Activated CD4-positive, alpha-beta T cell treated with anti-CD3 and anti-CD28 coated beads, Interleukin-2, amount 50 U/mL, for 4 hours (primary cell): ENCODE measurements at places on chromosomes 2 and 18.
A peak's percentile ranks its signal among the peaks of the same experiment; 100 is the strongest.

DNA sequence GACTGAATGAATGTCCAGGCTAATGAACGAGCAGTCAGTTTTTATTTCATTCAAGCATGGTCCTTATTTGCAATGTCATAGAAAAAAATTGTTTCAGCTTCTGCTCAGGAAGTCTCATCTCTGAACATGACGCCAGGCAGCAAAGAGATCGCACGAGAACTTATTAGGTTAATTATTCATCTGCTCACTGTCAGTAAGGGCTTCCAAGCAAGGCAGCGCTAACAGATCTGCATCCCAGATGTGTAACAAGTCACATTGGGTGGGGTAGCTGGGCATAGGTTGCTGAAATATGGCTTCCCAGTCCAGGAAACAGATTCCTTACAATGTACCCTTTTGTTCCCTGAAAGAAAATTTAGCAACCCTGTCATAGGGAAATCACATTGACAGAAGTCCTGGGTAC is 63.5 kb downstream of the ANKRD44 start:
- no peak for DNase-seq

DNA sequence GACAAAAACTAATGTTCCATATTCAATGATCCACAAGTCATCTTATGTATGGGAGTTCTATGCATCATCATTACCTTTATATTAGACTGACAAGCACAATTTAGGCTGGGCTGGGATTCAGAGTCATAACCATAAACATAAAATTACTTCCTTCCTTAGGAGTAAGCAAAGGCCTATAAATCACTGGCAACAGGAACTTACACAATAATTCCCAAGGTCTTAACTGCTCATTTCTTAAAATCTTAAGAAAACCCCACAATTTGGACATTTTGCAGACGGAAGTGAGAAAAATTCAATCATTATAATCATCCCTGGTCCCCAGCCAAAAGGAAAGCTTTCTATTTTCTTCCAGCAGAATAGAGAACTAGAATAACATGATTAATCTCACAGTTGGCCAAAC is 232.3 kb downstream of the DYM start:
- DNase-seq, result no peak

- DNase-seq, result no peak
These were observed 78.5 kb upstream of the HK2 start for GRCh38 chr2:74755386-74755785.

- DNase-seq, result no peak
These were observed 78.7 kb downstream of the GRB14 start for GRCh38 chr2:164542581-164543021.

DNA sequence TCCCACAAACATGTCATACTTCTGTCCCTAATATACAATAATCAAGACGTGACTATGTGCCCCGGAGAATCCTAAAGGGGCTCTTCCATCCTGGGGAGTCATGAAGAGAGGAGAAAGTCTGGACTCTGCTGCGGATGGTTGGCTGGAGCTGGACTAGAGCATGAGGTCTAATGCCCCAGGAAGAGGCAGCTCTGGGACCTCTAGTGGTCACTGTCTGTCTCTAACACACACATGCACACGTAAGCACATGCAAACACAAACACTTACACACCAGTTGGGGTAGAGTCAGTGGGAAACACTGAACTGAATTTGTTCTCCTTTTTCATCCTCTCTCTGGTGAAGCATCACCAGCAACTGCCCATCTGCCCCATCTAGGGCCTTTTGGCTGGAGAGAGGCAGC is 271.6 kb downstream of the TDRD15 start:
- no peak for DNase-seq

DNA sequence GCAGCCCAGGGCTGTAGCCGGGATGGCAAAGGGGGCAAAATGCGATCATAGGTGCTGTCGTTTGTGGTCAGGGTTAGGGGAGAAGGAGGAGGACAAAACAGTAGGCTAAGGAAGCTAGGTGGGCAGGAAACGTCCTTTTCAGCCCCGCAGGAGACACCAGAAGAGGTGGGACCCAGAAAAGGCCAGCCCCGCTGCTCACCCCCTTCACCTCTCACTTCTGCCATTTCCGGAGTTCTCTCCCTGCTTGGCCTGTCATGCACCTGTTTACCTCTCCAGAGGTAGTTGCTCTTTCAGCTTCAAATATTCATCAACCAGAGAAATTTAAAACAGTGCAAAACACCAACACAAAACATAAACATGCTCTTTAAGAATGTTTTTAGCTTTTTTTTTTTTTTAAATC is 849 bp downstream of the AQP4 start:
- DNase-seq, result no peak

- no peak for DNase-seq
These were observed 29.8 kb downstream of the AGAP1 start for GRCh38 chr2:235523486-235524150.

- DNase-seq, result no peak
These were observed 175.4 kb downstream of the LCLAT1 start for GRCh38 chr2:30622452-30622851.

DNA sequence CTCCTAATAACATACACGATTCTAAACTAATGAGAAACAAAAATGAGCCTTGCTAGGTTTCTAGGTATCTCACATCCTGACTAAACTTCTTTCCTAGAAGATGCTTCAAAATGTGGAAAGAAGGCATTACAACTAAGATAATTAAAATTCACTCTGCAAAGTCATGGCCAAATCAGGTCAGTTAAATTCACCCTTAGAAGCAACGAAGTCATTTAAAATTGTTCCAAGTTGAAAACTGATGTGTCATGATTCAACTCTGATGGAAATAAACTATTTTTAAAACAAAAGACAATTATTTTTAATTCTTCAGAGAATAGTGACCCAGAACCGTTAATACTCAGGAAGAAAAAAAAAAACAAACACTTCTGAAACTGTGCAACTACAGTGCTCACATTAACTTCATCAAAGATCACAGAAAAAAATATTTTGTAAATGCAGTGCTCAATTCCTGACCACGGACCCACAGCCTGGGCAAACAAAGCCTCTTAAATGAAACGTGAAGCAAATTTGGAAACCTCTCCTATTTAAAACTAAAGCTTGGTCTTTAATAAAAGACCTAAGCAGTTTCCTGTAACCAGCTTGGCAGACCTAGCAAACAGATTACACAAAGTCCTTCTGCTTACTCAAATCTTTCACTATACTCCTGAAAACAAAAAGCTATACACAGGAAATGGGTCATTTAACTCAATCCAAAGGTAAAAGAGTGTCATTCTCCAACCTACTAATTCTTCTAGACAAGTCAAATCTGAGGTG is 39.0 kb downstream of the CHN1 start:
- DNase-seq, result no peak

- no peak for DNase-seq
These were observed 254.8 kb upstream of the DSEL start for GRCh38 chr18:67771271-67771670.

GRCh38 chr2:196660244-196660643 is 20.7 kb downstream of the CCDC150 start:
- no peak for DNase-seq

DNA sequence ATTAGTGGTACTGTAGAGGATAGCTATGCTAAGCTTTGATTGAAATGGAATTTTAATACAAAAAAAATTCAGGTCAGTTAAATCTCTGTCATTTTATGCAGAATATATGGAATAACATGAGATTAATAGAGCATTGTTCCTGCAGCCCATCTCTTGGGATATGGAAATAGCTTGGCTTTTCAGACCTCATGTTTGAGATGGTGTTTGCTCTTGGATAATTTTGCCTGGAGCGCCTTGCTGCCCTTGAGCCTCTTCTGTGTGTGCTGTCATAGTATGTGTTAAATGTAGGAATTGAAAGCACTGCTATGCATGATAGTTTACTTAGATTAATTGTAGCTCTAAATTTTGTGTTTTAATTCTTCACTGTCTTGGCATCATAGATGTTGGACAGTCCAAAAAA is 27.7 kb downstream of the GALNT1 start:
- no peak for DNase-seq

DNA sequence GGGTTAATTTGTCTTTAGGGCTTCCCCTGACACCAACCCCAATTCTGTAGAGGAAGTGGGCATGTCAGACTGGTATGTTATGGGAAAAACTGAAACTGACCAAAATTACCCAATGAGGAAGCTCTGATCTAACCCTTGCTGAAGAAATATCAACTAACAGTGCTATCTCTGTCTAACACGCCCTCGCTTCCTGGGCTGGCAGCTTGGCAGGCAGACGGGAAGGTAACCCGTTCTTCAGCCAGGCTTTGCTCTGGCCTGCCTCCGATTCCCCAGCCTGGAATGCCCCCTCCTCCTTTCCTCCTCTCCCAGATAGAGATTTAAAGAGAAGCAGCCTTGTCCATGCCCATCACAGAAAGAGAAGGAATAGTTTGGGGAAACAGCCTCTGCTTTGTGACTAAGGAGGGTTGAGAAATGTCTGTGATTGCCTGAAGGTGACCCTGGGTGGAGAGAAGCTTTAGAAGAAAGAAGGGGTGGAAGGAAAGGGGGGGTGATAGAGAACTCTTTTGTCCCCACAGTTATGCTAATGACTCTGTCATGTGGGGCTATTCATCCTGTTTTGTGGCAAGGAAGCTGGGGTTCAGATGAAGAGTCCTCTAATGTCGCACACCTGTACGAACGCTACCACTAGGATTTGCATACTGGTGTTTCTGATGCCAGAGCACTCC is 15.4 kb downstream of the HK2 start:
- peak; percentile 34 for DNase-seq

DNA sequence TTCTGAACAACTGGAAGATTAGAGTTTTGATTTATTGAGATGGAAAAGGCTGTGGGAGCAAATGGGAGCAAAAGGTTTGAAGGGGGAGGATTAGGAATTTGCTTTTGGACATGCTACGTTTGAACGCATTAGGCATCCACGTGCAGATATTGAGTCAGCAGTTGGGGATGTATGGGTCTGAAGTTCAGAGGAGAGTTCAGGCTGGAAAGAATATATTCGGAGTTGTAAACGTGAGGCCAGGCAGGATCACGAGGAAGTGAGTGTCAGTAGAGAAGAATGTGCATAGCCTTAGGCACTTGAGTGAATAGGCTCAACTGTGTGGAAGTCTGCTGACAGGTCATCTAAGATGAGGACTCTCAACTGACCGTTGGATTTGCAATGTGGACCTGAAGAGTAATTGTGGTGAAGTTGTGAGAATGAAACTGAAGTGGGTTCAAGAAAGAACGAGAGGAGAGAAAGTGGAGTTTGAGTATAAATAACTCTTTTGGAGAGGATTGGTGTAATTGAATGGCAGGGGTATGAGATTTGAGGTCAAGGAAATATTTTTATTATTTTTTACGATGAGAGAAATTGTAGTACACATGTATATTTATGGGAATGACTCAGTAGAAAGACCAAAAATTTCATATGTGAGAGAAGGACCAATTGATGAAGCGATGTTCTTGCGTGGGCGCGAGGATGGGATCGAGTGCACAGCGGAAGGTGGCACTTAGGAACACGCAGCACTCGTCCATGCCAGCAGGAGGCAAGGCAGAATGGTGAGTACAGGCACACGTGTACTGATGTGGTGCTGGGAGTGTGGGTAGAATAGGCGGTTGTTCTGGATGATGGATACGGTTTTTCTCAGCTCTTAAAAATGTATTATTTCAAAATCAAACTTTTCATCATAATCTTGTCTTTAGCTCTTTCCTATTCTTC is 40.5 kb upstream of the POLE4 start:
- no peak for DNase-seq

GRCh38 chr2:211494085-211494484 is 937.7 kb downstream of the CPS1 start:
- DNase-seq, result no peak

- DNase-seq, result no peak
These were observed 217.8 kb downstream of the OSR1 start for GRCh38 chr2:19140463-19141208.

GRCh38 chr2:230906471-230907230 is 18.4 kb downstream of the GPR55 start:
- no peak for DNase-seq

DNA sequence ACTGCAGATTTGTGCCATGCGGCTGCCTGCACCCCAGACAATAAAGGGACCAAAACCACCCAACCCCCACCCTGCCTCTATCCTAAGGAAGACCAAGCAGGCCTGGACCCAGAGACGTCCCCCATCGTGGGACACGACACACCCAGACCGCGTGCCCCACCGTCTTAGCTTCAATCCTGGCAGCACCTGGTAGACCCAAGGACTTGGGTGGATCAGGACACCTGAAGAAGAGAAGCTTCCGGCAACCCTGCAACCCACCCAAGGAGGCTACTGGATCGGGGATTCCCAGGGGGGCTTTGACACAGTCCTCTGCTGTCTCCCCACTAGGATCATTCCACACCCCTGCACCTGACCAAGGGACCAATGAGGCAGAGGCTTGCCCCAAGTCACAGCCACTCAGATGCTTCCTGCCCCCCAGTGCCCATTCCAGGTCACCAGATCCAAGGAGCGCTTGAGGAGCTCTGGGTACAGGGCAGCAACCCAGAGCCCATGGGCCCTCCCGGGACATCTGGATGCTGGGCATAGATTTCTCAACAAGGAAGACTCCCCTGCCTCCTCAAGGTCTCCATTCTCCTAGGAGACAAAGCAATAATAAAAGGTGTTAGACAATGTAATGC is 3.6 kb downstream of the ALPI start:
- no peak for DNase-seq

DNA sequence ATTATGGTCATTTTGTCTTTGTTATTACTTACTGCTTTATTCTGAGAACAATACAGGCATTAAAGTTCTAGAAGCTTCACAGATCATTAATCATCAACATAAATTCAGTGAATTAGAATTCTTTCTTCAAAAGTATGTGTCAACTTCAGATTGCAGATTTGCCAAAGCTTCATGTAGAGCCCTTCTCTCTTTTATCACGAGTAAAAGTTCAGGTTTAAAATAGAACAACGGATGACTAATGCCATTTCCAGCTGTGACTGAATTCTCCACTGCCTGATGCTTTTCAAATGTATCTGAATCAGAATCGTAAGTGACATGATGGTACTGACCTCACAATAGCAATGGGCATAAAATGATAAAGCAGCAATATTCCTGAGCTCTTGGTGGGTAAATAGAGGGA is 116.0 kb downstream of the ABCA12 start:
- DNase-seq, result no peak

DNA sequence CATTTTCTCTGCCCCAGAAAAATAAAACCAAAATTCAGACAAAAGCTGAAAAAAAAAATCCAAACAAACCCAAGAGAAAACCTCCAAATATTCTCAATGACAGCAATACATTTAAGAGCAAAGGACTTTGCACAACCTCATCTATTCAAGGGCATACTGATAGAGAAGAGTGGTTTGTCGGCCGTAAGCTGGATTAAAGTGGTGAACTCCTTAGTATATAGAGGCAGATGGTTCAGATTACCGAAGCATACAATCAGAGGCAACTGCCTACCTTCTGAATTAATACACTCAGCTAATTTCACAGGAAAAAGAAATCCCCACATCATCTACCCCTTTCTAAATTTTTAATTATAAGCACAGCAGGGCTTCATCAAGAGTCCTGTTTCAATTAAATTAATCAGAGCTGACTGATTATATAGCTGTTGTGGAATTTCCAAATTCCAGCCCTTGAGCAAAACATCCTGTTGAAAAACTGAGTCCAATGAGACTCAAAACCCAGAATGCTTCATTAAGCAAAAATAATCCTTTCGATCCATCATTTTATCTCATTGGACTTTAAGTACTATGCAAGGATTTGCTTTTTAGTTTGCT is at the start of gene CPLX4:
CPLX4 (minus strand) TSS at position 190 of the 591 bp plus-strand sequence; CDS start at position 3, 187 bp downstream.
- DNase-seq, result no peak
